Thyroid gland (tissue), 4 donors: ENCODE measurements at places on chromosomes 1 and 21.
A peak's percentile ranks its signal among the peaks of the same experiment; 100 is the strongest.

DNA sequence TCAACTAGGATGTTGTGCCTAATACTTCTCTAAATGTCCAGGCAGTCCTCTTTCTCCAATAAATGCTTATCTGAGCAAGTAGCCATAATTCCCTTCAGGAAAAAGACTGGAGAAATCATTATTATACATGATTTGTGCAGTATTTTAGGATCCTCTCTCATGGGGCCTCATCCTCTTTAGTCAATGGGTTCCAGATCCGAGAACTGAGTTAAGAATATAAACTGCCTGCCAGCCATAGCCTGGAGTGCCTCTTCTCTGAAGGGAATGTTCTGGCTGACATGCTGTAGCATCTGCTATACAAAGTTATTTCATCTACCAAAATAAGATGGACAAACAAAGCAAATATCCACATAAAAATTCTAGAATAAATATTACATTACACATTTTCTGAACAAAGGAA is 334.0 kb upstream of the PRMT6 start:
- no peak for DNase-seq

DNA sequence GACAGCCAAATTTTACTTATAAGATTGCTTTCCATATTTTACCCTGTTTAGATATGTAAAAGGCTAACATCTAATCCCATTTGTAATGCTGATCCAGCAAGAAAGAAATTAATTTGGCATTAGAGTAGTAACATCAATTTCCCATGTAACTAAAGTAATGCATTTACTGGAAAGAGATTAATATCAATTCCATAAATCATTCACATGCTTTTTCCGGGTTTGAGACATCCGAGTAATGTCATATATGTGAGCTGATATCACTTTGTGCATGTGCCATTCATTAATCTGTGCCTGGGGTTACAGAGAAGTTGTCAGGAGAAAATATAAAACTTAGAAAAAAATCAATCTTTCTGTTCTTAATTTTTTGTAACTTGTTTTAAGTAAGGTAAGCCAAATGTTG is 206.1 kb downstream of the AGBL4 start:
- no peak for DNase-seq

- no peak for DNase-seq
These were observed 17.2 kb downstream of the JAK1 start for GRCh38 chr1:64948905-64949833.

DNA sequence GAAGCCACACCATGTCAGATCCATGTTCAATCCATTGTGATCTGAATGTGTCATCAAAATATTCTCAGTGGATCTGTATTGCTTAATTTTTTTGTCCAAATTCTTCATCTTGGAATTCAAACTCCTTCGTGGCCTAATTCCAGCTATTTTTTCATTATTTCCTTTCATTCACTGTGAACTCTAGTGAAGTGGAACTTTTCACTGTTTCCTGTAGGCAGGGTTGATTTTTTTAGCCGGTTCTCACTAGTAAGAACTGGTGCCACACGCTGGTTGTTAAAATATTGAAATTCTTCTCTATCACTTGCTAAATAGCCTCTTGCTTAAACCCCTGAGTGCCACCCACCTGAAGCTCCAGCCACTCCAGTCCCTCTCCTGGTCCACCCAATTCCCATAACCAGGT is 7.6 kb upstream of the S100A11 start:
- no peak for DNase-seq

- peak; percentile 63 for DNase-seq
These were observed 529 bp downstream of the MPZL1 start for GRCh38 chr1:167722152-167722869.
